Activated CD4-positive, alpha-beta memory T cell treated with anti-CD3 and anti-CD28 coated beads, Interleukin-2, amount 10 ng/mL, durations not matched to agents 7 days and 5 days (primary cell): ENCODE measurements at places on chromosomes 1 and 21.

- H3K4me1 ChIP-seq = no peaks in the 10 kb centered on the region
- no peaks in the 10 kb centered on the region for H3K36me3 ChIP-seq
- no peak overlapping the region for H3K4me3 ChIP-seq
Measured at GRCh38 chr1:52665006-52665941, 32.3 kb downstream of the SHISAL2A start.

- H3K4me3 ChIP-seq = no peak overlapping the region
- H3K4me1 ChIP-seq = peaks cover 17% of the 10 kb centered on the region
- no peaks in the 10 kb centered on the region for H3K36me3 ChIP-seq
- peaks cover 21% of the 10 kb centered on the region for H3K27me3 ChIP-seq
- H3K27ac ChIP-seq = no peak overlapping the region
Measured at GRCh38 chr1:228927946-228928898, 192.9 kb downstream of the RHOU start.

DNA sequence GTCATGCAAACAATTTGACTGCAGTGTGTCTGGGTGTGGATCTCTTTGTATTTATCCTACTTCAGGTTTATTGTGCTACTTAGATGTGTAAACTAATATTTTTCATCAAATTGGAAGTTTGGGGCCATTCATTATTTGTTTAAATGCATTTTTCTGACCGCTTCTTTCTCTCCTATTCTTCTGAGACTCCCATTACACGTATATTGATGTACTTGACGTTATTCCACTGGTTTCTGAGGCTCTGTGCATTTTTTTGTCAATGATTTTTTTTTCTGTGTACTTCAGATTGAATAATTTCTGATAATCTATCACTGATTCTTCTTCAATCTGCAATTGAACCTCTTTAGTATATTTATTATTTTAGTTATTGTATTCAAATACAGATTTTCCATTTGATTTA is 276.8 kb downstream of the RYR2 start:
- H3K27ac ChIP-seq = no peak overlapping the region
- no peaks in the 10 kb centered on the region for H3K27me3 ChIP-seq
- H3K36me3 ChIP-seq = no peaks in the 10 kb centered on the region
- no peak overlapping the region for H3K4me3 ChIP-seq
- H3K4me1 ChIP-seq = no peaks in the 10 kb centered on the region

- no peak overlapping the region for H3K27ac ChIP-seq
- no peak overlapping the region for H3K4me3 ChIP-seq
- DNase-seq = peak; percentile 1
- peaks cover 8% of the 10 kb centered on the region for H3K4me1 ChIP-seq
Measured at GRCh38 chr1:5945445-5945844, 46.8 kb downstream of the NPHP4 start.
